ENCODE measurements at places on chromosomes 4 and X. TPM values are rescaled to one million over a fixed set of nuclear protein-coding genes. Genes with fewer than 3 reads are reported as not detected.

DNA sequence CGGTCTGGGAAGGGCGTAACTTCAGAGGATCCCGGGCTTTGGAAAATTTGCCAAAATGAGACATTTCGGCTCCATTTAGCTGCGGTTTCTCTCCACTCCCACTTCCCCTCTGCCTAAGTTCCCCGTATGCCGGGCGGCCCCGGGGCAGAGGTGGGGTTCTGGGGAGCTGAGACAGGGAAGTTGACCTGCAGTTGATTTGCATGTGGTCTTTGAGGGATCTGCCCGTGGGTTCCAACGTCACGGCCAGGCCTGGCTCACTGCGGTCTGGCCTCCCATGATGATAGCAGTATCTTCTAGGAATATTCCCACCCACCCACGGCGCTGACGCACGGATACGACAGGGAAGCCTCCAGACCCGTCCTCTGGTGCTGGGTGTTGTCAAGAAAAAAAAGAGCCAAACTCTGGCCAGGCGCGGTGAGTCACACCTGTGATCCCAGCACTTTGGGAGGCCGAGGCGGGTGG lies 27.3 kb upstream of the CRLF2 start:
- DNase-seq, result peak; percentile 93

The PAPSS1 gene
- total RNA-seq, result 28.6 TPM

The FAM9C gene
- total RNA-seq, result not detected

The ADGRL3 gene
- total RNA-seq, result 0.59 TPM

DNA sequence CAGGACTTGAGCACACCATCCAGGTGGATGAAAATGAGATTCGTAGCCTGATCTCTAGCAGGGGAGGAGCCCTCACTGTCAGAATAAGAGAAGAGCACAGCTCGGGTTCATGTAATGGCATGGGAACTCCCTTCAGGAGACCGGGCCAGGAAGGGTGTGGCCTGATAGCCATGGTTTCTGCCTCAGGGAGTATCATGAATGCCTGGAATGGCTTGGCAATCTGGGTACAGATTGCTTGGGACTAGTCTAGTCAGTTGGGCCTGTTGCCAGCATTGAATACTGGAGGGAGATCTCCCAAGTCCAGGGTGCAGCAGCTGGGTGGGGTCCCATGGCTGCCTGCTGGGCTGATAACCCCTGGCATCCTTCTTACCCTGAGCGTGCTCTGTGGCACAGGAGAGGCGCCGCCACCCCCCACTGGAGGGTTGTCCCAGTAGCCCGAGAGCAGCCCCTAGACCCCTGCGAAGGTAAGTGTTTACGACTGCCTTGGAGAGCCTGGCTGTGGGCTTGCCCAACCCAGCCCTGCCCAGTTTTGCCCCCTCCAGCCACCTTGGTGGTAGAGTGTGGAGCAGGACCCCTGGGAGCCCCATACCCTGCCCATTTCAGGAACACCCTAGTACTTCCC lies 298.8 kb downstream of the TEX13A start:
- peak; percentile 76 for DNase-seq

The AMBN gene
- not detected for total RNA-seq

GRCh38 chrX:11867610-11868345 lies 109.7 kb downstream of the MSL3 start:
- DNase-seq, result no peak

DNA sequence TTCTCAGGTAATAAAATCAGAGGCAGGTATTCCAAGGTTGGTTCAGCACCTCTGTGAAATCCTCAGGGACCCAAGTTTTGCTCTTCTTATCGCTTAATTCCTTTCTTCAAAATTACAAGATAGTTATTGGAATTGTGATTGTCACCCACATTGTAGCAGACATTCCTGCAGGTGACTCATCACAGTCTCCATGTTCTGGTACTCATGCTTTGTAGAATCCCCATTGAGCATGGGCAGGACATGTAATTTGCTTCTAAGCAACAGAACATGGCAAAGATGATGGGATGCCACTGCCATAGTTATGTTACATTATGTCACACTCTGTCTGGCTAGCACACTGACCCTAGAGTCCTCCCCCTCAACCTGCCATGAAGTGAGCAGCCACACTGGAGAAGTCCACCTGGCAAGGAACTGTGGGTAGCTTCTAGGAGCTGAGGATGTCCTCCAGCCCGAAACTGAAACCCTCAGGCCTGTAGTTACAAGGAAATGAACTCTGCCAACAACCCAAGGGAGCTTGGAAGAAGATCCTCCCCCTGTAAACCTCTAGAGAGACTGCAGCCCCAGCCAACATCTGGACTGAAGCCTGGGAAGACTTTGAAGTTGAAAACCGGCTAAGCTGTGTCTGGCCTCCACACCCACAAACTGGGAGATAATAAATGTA lies 58.3 kb upstream of the GUCY1A1 start:
- no peak for DNase-seq

- peak; percentile 71 for DNase-seq
These were observed 1.1 kb downstream of the LGI2 start for GRCh38 chr4:25029479-25030276.

The SUPT20HL2 gene
- total RNA-seq, result not detected

The AGTR2 gene
- total RNA-seq, result not detected

DNA sequence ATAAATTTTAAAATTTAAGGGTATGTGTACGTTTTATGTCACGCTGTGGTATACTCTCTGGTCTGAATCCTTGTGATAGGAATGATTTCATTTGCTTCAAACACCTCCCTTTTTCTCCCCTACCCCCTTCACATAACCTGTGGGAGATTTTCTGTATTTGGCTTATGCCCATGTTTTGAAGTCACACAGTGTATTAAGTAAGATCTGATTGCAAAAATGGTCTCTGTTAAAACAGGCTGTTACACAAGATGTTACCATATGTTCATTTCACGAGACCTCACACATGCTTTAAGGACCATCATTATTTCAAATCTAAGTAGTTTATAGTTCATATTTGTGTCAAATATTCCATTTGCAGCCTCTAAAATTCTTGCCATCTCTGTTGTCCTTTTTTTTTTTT lies 63.5 kb downstream of the TMEM131L start:
- DNase-seq, result no peak

The DRP2 gene
- not detected for total RNA-seq

GRCh38 chr4:69032847-69033638 lies 63.2 kb upstream of the UGT2B7 start:
- DNase-seq, result no peak

DNA sequence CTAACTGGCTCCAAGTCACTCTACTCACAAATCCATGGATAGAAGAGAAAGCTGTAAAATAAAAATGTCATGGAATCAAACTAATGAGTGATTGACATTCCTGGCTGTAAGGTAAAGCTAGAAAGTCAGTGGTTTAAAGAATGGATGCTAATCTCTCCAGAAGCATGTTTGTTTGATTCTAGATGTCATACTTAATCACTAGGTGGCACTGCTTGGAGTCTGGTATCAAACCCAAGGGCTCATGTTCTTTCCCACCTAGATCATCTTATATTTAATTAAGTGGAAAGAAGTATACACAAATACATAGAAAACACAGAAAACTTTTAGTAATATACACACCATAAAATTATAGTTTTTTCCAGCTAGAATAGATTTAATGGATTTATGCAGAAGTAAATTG lies 2666.6 kb downstream of the PCDH7 start:
- DNase-seq, result no peak

- DNase-seq, result no peak
These were observed 75.6 kb downstream of the CPE start for GRCh38 chr4:165454426-165454825.

GRCh38 chr4:156971165-156971675 lies 379 bp downstream of the PDGFC start:
- DNase-seq, result peak; percentile 78

Data from spleen (tissue), 13 donors.